ENCODE measurements at places on chromosomes 3 and 15.

DNA sequence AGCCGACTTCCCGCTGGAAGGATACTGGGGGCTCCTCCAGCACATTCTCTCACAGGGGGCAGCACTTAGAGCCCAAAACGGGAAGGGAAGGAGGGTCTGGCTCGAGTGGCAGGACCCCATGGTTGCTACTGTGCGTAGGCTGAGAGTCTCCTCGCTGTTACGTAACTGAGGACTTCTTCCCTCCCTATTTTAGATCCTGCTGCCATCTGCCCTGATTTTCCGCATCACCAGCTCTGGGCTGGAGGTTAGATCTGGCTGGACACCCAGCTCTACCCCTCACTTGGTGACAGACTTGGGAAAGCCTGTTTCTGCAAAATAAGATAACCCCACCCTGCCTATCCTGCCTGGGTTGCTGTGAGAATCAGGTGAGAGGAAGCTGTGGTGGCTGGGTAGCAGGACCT lies 47.7 kb downstream of the BDH1 start:
- DNase-seq, result no peak

DNA sequence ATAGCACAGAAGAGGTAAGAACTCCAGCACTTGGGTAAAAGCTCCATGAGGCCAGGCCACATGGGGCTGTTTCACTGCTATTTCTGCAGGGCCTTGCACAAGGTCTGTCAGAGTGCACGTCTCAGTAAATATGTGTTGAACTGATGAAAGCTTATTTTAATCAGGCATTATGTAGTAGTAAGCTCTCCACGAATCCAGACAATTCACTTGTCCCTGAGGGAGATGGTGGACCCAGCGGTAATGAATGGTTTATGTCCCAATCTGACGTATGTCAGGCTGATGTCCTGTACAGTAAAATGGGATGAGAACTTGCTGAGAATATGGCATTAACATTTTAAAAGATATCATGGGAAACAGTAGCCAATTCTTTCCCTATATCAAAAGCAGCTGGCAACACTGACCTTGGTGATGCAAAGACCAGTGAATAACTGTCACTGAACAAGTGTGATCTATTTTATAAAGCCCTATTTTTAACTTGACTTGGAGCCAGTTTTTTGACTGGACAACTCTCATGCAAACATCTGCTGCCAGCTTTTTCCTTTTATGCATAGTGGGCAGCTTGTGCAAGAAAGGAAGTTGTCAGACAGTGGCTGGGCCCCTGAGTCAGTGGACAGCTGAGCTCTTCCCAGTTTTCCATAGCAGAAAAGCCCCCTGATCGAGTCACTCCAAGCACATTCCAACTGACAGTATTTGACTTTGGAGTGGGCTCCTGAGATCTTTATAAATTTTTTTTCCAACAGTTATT lies 519.8 kb upstream of the MDFIC2 start:
- no peak for DNase-seq

- DNase-seq, result no peak
Observed at GRCh38 chr3:185423178-185423577, 60.2 kb downstream of the MAP3K13 start.

GRCh38 chr3:115111632-115112031 lies 35.5 kb downstream of the ZBTB20 start:
- DNase-seq, result no peak

GRCh38 chr15:66157507-66157906 lies 96.0 kb downstream of the MEGF11 start:
- no peak for DNase-seq

- DNase-seq, result no peak
Observed at GRCh38 chr3:29919571-29919970, 638.7 kb downstream of the RBMS3 start.

GRCh38 chr15:82130248-82130647 lies 84.4 kb upstream of the MEX3B start:
- no peak for DNase-seq

DNA sequence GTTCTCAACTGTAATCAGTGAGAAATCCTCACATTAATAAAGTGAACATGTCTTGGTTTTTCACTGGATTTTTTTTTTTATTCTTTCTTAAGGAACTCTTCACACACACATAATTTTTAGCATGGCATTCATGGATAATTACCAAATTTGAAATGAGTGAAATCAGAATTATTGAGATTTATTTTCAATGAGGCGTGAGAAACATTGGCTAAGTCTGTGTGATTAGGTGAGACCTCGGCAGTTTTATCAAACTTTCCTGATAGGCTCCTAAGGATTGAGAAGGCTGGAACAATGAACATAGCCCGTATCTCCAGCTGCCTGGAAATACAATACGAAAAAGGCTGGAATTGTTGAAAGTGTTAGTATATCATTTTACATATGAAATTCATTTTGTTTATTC lies 35.5 kb downstream of the MDFIC2 start:
- DNase-seq, result no peak

DNA sequence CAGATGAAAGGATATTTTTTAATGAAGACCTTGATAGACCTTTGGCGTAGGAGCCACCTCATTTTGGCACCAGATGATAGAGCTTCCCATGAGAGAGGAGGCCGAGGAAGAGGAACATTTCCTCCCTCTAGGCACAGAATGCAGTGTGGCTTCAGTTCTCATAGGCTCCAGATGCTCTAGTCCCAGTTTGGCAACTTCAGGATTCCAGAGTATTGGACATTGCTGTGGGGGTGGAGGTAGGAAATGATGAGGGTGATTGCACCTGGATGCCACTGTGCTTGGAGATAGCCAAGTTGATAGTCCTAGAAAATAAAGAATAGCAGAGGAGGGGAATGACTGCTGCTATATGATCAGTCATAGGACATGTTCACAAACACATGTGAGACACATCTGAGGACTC lies 58.3 kb upstream of the KY start:
- DNase-seq, result no peak

- DNase-seq, result no peak
Observed at GRCh38 chr15:57704441-57704840, 2.1 kb upstream of the POLR2M start.

- no peak for DNase-seq
Observed at GRCh38 chr15:70103880-70104626, 6.3 kb upstream of the TLE3 start.

DNA sequence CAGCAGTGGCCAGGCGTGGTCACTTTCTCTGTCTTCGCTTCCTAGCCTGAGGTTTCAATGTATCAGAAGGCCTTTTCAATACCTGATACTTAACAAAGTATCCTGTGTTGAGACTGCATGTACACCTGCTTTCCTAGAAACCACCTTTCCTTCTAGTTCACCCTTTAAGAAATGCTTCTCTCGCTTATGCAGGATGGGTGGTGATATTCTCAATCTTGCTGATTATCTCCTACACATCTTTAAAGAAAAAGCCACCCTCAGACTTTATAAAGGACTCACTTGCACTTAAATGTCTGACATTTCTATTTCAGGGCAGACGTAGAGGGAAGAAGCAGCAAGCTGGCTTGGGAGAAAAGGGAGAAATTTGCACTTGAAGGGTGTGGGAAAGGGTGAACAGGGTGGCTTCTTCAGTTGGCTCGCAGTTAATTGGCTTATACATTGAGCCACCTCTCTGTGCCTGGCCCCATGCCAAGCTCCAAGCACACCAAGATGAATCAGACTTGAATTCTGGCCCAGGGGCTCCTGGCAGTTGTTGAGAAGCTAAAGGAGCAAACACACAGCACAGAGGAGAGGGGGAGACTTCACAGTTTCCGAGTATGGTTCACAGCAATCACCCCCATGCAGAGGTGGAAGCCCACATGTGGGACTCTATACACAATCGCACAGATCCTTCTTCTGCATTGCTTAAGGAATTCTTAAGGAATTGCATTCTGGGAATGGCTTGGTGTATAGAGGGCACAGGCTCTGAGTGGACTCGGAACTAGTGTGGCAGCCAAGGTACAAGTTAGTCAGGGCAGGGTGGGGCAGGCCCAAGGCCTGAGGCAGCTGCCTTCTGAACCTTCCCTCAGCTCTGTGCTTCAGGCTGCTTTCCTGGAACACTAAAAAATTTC lies 1.3 kb downstream of the ARL6IP5 start:
- DNase-seq, result peak; percentile 51

DNA sequence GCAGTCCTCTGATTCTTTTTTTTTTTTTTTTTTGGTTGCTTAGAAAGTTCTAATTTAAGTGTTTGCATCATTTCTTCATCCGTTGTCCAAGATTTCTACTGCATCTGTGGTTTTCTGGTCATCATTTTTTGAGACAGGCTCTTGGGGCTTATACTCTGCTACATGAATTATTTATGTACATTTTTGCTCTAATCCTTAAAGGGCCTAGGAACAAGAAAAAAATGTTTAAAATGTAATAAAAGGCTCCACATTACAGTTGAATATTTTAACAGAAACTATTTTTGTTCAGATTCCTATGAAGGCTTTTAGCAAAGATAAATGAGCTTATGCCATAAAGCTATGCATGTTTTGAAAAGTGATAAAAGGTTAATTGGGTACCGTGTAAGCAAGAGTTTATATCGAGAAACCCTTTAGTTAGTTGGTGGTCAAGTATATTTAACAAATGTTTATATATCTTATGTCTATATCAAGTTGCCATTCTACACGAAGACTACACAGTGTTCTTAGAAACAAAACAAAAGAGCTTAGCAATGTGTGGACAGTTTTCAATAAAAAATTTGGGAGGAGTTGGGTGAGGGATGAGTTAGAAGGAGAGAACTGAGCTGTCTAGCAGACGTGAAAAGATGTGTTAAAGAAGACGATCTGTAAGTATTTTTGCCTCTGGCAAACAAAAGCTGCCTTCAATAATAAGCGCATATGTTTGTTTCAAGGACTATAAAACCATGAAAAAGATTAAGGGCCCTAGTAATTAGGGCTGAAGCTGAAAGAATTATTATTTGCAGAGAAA lies 563.6 kb upstream of the NAALADL2 start:
- no peak for DNase-seq

- no peak for DNase-seq
Observed at GRCh38 chr15:42031198-42031915, 10.5 kb upstream of the PLA2G4E start.

DNA sequence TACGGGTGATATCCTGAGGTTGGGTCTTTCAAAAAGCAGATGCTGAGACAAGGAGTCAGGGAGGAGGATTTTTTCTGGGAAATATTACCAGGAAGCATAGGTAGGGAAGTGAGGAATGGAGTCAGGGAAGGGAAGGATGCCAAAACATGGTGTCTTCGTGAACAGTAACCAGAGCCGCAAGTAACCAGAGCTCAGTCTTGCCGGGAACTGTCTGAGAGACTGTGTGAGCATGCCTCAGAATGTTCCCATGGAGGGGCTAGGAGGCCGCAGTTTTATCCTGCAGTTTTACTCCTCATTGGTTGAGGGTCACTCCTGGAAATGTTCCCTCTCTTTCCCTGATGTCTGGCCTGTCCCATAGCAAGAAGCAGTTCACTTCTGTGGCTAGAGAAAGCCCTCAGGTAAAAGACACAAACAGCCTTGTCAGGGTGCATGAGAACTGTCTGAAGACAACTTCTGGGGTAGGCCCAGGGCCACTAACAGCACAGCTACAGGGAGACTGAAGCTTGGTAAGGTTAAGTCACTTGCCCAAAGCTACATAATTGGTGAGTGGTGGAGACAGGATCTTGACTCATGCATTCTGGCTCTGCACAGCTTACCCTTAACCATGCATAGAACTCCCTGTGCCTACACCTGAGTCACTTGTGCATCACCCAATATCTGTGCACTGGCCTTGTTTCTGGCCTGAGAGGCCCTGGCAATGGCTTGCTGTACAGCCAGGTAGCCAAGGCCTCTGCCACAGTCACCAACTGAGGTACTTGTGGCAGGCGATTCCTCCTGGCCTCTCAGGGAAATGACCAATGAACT lies 76.3 kb upstream of the FRMD4B start:
- DNase-seq, result no peak

GRCh38 chr3:127457094-127457475 lies 133.4 kb downstream of the TPRA1 start:
- no peak for DNase-seq

DNA sequence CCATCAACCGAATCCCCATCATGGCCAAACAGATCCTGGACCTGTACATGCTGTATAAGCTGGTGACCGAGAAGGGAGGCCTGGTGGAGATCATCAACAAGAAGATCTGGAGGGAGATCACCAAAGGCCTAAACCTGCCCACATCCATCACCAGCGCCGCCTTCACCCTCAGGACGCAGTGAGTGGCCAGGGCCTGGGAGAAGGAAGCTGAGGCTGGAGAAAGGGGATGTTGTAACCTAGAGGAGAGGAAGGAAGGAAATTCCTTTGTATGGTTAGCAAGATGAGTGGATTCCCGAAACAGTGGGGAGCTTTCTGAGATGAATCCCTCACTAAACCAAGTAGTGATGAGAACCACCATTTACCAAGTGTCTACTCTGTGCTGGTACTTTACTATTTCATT lies 25.8 kb upstream of the CLK3 start:
- DNase-seq, result no peak

- DNase-seq, result no peak
Observed at GRCh38 chr15:92062505-92062904, 209.0 kb downstream of the SLCO3A1 start.

- DNase-seq, result no peak
Observed at GRCh38 chr3:142622405-142622804, 26.2 kb downstream of the PLS1 start.

DNA sequence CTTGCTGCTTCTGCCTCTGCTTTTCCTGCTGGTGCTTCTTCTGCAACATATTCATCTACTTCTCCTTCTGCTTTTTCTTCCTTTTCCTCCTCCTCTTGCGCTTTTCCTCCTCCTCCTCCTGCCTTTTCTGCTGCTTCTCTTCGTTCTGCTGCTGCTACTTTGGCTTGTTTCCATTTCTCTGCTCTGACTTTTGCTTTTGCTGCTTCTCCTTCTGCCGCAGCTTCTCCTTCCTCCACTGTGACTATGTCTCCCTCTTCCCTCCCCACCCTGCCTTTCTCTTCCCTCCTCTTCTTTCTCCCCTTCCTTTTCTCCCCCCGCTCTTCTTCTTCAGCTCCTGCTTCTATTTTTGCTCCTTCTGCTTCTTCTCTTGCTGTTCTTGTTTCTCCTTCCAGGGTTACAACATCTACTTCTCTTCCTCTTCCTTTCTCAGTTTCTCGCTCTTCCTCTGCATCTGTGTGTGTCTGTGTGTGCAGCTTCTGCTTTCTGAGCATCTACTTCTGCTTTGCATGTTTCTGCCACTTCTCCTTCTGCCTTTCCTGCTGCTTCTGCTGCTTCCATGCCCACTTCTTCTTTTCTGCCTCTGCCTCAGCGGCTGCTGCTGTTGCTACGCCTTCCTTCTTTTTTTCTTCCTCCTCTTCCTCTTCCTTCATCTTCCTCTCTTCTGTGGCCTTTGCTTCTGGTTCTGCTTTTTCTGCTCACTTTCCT lies 51.4 kb downstream of the FAM43A start:
- no peak for DNase-seq

DNA sequence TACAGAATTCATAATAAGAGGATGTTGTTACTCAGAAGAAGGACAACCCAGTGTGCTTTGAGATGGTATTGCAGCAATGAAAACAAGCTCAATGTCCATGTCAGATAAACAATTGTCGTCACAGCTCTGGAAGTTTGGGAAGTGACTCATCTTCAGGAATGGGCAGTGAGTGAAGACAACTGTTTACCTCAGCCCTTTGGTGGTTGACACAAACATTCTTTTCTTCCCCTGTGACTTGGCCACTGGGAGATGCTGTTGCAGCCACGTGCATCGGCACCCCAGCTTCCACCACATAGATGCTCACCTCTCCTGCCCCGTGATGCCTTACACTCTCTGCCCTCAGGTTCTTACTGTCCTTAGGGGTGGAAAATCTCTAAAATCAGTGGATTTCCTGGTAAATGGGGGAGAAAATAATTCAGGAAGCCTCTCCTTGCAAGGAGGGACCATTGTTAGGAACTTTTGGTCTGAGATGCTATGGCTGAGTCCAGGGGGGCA lies 114.1 kb upstream of the GALNT15 start:
- DNase-seq, result no peak

- peak; percentile 58 for DNase-seq
Observed at GRCh38 chr3:13461169-13462124, 18.7 kb upstream of the HDAC11 start.

All from activated gamma-delta T cell treated with anti-CD3 and anti-CD28 coated beads, Interleukin-2, amount 50 U/mL, for 16 hours (primary cell).